ENCODE measurements at places on chromosomes 2 and 18.

- no peak for DNase-seq
Measured at GRCh38 chr2:215364157-215365155, 52.6 kb downstream of the ATIC start.

DNA sequence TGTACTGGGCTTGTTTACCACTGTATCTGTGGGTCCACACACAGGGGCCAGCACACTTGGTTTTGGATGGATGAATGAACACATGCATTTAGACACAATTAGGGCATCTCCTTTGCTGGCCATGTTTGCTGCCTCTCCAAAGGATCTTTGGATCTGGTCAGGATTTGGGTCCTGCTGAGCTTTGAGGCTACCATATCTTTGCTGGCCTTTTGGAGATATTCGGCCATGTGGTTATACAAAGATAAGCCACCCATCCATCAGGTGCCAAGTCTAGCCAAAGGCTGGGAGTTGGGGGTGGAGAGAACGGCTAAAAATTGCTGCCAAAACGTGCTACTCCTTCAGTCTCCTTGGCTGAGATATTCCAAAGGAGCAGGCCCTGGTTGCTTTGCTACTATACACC, 18.2 kb upstream of the FZD7 start:
- no peak for DNase-seq

GRCh38 chr2:176482107-176482506, 212.9 kb downstream of the MTX2 start:
- no peak for DNase-seq

DNA sequence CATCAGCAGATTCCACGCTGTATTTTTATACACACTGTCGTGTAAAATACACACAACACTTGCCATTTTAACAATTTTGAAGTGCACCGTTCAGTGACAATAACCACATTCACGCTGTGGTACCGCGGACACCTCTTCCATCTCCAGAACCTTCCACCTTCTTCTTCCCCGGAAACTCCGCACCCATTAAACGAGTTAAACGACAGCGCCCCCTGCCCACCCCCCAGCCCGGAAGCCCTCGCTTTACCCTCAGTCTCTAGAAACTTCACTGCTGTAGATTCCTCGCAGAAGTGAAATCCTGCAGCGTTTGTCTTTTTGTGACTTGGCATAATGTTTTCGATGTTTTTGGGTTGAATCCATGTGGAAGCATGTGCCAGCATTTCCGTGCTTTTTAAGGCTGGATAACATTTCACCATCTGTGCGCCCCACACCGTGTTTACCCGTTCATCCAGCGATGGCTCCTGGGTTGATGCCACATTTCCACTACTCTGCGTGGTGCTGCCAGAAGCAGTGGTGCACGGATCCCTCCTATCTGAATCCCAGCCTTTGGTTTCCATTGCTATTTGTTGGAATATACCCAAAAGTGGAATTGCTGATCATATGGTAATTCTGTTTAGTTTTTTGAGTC, 32.0 kb upstream of the TMEM18 start:
- DNase-seq, result no peak

- DNase-seq, result no peak
Measured at GRCh38 chr2:234869969-234870368, 81.8 kb upstream of the SH3BP4 start.

- no peak for DNase-seq
Measured at GRCh38 chr18:74006143-74006542, 141.5 kb downstream of the FBXO15 start.

DNA sequence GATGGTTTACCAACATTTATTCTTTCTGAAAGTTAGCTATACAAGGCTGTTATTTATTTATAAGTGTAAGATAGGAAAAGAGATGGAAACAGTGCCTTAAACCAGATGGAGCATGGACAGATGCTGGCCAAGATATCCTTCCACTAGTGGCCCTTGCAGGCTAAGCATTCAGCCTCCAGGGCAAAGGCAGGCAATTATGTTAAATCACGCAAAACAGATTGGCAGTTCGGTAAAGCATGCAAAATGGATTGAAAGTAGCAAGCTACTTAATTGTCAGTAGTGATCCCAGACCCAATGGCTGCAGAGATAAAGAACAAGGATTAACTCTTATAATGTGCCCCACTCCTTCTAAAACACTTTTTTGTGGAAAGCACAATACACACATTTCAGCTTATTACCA, 105.4 kb upstream of the MAP4K3 start:
- DNase-seq, result no peak

- peak; percentile 61 for DNase-seq
Measured at GRCh38 chr2:10412380-10412779, 35.7 kb downstream of the ODC1 start.

DNA sequence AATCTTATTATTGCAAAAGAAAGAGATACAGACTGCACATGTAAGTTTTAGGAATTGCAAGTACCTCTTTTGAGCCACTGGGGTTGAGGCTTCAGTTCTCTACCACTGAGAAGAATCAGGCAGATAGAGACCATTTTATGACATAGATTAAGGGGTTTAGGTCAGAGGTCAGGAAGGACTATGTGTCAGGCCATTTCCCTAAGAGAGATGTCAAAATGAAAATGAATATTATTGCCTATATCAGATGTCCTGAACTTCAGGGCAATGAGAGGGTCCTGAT, 113.7 kb downstream of the GATA6 start:
- no peak for DNase-seq

All from activated naive CD4-positive, alpha-beta T cell treated with anti-CD3 and anti-CD28 coated beads, Interleukin-2, amount 10 ng/mL, durations not matched to agents 7 days and 5 days (primary cell).